Natural killer cell (primary cell): ENCODE measurements at places on chromosomes 7 and 10. TPM values are rescaled to one million over a fixed set of nuclear protein-coding genes. Genes with fewer than 3 reads are reported as not detected.

DNA sequence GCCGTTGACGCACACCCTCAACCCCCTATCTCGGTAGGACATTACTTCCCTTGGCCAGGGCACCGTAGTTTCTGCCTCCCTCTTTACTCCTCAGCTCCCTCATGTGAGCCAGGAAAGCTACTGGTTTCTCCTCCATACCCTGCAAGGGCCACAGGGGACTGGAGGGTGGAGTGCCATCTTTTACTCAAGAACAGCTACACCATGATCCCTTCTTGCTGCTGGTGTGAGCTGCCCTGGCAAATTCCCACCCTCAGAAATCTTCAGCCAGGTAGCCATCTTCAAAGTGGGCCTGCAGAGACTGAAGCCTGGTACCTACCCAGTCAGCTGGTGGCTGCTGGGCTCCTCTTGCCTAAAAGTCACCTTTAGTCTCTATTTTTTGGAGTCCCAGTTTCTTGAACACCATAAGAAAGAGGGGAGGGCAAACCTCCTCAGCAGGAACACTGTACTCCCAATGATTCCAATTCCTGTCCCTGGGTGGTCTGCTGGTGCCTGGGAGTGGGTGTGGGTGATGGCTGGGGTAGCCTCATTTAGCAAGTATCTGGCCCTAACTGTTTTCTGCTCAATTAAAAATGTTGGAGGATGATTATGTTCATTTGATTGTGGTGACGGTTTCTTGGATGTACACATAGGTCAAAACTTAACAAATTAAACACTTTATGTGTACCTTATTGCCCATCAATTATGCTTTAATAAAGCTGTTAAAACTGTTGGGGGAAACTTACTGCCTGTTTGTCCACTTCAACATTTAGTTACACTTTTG lies 105.0 kb upstream of the NPY start:
- H3K36me3 ChIP-seq, result no peaks in the 10 kb centered on the region
- H3K27me3 ChIP-seq, result no peaks in the 10 kb centered on the region
- H3K27ac ChIP-seq, result no peak overlapping the region
- DNase-seq, result no peak
- no peaks in the 10 kb centered on the region for H3K4me1 ChIP-seq

GRCh38 chr10:44035474-44036197 lies 349.3 kb downstream of the CXCL12 start:
- H3K27ac ChIP-seq, result no peak overlapping the region
- H3K27me3 ChIP-seq, result no peaks in the 10 kb centered on the region
- DNase-seq, result no peak
- H3K36me3 ChIP-seq, result no peaks in the 10 kb centered on the region
- H3K4me3 ChIP-seq, result no peak overlapping the region

GRCh38 chr10:95211606-95212279 lies 17.7 kb downstream of the ACSM6 start:
- H3K4me3 ChIP-seq, result no peak overlapping the region
- no peak for DNase-seq
- no peaks in the 10 kb centered on the region for H3K27me3 ChIP-seq
- H3K27ac ChIP-seq, result no peak overlapping the region

GRCh38 chr7:73517241-73517995 lies 4.7 kb downstream of the BAZ1B start:
- peaks cover 20% of the 10 kb centered on the region for H3K4me1 ChIP-seq
- no peak overlapping the region for H3K4me3 ChIP-seq
- H3K36me3 ChIP-seq, result peaks cover 18% of the 10 kb centered on the region
- DNase-seq, result no peak

DNA sequence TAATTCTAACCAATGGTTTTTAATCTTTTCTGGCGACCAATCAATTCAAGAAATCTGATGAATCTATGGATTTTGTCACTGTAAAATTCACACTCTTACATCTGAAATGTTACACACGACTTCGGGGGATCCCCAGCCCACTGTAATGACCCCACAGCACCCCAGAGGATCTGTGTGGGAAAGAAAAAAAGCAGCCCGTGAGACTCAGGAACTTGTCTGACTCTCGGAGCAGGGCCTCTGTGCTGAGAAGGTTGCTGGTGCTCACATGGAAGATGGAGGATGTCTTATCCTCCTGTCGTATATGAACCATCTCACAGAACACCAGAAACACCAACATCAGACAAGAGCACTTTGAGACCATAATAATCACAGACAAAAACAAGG lies 228.4 kb upstream of the INHBA start:
- no peaks in the 10 kb centered on the region for H3K27me3 ChIP-seq
- no peaks in the 10 kb centered on the region for H3K4me1 ChIP-seq
- H3K27ac ChIP-seq, result no peak overlapping the region
- no peaks in the 10 kb centered on the region for H3K36me3 ChIP-seq

DNA sequence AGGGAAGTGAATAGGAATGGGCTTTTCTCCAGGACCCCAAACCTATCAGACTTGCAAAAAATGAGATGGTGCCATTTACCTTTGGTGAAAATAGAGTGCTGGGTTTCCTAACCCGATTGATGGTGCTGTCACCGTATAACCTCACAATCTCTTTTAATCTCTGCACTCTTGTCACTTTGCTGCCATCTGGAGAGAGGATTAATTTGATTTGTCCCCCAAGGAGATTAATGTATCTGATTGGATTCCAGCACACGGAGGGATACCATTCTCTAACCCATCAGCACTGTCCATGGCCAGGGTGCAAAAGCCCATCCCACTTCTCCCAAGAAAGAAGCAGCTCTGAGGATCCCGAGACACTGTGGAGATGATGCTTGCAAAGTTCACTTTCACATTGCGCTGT lies 86.3 kb upstream of the NFE2L3 start:
- DNase-seq, result no peak
- no peaks in the 10 kb centered on the region for H3K36me3 ChIP-seq
- no peaks in the 10 kb centered on the region for H3K27me3 ChIP-seq
- no peaks in the 10 kb centered on the region for H3K4me1 ChIP-seq

DNA sequence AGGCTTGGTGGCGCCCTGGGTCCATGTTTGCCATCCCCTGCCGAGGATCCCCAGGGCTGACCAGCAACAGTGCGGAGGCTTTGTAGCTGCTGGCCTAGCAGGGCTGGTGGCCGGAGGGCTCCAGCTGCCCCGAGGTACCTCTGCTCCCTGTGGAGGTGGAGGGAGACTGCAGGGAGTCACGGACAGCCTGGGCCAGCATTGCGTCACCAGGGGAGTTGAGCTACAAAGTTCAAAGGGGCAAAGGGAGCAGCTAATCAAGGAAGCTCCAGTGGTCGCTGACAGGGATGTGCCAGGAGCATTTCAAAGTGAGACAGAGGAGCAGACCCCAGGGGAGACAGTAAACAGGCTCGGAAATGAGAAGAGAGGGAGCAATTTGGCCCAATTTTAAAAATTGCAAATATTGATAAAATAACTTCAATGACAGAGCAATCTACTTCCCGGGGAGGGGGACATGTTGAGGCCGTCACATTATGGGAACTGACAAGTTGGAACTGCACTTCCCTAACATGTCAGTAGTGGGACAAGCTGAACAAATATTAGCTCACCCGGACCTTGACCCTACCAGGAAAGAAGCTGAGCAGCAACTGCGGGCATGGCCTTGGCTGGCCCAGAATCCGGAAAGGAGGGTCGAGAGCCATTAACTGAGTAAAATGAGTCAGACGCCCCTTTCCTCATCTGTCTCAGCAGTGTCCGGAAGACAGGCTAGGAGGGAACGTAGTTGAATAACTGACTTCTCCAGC lies 39.4 kb downstream of the BTBD16 start:
- no peak overlapping the region for H3K27ac ChIP-seq
- no peaks in the 10 kb centered on the region for H3K27me3 ChIP-seq
- H3K4me1 ChIP-seq, result no peaks in the 10 kb centered on the region
- no peak for DNase-seq
- no peak overlapping the region for H3K4me3 ChIP-seq
- H3K36me3 ChIP-seq, result no peaks in the 10 kb centered on the region

- no peaks in the 10 kb centered on the region for H3K27me3 ChIP-seq
- H3K36me3 ChIP-seq, result no peaks in the 10 kb centered on the region
- no peak for DNase-seq
- peaks cover 4% of the 10 kb centered on the region for H3K4me1 ChIP-seq
Observed at GRCh38 chr10:71981876-71982230, 17.7 kb downstream of the CHST3 start.

The EGFR gene
- not detected for total RNA-seq

The IRF5 gene
- total RNA-seq, result 20.2 TPM

The CHRM2 gene
- not detected for total RNA-seq

The DYNC1I1 gene
- total RNA-seq, result not detected

The LSM5 gene
- total RNA-seq, result 16.0 TPM

The C10orf53 gene
- total RNA-seq, result not detected
